ENCODE measurements at places on chromosomes 1 and 21.
A peak's percentile ranks its signal among the peaks of the same experiment; 100 is the strongest.

DNA sequence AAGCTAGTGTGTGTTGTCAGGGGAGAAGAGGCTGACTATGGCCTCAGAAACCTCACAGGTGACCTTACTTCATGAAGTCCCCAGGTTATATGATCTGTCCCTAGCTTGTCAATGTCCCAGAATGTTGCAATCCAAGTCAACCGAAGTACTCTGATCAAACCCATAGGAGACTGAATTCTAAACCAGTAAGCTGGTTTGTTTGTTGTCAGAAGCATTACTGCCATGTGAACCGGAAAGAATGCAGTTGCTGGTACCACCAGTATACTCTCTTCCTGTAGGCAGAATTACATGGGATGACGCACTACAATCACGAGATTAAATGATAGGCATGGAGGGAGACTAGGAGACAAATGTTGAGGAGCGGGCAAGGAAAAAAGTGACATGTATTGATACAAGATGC lies 26.1 kb upstream of the MAN1A2 start:
- no peak for DNase-seq

DNA sequence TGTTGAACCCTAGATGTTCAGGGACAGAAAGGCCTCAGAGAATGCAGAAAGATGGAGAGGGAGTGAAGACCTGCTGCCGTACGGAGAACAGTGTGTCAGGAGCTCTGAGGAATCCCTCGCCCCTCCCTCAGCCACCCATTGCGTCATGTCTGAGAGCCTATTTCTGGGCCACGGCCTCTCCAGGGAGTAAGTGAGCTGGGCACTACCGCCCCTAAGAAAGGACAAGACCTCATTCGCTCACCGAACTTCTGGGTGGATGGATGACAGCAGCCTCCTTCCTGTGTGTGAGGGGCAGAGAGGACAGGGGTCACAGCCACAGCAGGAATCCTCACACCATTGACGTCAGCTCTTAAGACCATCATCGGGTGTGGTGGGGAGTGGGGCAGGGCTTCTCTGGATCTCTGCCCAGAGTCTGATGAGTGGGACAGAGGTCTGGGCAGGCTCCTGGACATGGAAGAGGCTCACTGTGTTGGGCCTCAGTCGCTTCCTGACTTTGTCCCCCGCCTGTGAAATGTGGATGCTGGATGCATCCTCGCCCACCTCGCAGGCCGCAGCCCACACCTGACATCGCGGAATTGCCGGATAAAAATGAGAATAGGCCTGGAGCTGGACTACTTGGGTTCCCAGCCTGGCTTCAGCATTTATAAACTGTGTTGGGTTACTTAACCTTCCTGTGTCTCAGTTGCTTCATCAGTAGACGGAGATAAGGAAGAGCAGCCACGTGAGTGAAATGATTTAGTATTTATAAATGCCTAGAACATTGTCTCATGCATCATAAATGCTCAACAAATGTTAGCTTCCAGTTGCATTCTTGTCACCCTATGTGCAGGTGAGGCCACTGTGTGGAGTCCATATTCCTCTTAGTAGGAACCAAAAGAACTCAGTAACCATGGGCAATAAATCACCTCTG lies 238.6 kb downstream of the TRABD2B start:
- no peak for DNase-seq

DNA sequence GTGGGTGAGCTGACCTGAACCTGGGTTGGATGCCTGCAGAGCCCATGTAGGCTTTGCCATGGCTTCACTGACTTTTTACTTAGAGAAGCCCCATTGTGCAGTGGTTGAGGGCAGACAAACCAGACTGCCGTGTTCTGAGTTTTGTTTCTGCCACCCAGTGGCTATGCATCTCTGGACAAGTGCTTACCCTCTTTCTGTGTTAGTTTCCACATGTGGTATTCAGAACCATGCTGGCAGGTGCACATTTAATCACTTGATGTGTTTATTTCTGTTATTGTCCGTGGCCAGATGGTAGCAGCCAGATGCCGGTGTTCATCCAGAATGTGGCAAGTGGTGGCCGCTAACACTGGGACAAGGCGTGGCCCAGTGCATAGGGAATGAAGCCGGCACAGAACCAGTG lies 10.3 kb upstream of the PTPN7 start:
- DNase-seq: no peak

- no peak for DNase-seq
Measured at GRCh38 chr1:220007438-220007837, 38.9 kb downstream of the EPRS1 start.

DNA sequence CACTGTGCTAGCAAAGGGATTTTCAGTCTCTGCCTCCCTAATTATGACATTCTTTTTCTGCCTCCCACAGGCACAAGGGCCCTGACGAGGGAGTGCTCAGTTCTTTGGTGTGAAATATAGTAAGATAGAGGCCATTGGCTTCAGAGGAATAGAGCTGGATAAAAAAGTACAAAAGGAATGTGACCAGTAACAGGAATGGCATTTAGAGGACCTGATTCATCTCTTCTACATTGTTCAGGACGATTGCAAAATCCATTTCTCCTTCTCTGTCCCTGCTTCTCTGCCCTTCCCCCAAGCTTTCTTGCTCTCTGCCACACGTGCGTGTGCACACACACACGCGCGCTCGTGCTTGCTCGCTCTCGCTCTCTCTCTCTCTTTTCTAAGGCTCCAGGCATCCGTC lies 668.2 kb downstream of the KIF26B start:
- DNase-seq: no peak

DNA sequence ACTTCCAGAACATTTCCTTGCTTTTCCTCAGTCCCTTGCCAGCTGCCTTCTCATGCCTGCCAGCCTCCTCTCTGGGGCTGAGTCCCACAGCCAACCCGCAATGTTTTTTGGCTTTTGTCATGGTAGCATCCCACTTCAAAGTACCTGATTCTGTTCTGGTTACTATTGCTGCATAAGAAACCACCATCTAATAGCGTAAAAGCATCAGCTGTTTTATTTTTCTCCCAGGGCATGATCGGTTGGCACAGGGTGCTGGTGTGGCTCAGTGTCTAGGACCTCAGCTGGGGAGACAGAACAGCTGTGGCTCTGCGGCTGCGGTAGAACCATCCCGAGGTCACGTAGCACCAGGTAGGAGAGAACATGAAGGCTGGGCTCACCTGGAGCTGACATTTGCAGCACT lies 8.9 kb upstream of the PRMT2 start:
- peak; percentile 43 for DNase-seq
